Cortex of kidney (tissue), 1 donor: ENCODE measurements at places on chromosomes 2 and 18.

DNA sequence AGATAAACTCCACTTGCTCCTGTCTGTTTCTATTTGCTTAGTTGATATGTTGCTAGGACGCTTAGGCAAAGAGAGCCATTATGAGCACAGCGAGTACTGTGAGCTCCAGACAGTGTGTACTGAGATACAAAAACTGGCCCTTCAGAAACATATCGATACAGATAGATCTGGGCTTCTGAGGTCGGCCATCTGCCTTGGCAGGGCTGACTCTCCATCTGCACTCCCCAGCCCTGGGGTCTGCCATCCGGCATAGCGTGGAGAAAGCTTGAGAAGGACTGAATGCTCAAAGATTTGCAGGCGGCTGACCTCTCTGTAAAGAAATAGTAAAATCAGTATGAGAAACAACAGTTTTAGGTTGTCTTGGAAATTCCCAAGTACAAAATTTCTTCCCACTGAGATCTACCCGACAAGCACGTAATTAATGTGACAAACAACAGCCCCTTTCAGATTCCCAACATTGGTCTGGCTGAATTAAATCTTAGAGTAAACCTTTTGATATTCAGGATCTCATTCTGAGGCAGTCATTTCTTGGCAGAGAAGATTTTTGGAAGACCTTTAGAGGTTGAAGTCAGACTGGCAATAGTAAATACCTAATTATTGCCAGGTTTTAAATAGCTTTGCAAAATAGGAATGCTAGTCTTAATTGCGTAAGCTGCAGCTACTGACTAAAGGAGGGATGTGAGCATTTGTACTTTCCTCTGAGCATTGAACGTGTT, 127.4 kb downstream of the CHST9 start:
- no peak for DNase-seq

GRCh38 chr2:161161074-161161706, 962 bp downstream of the TANK start:
- no peak for DNase-seq

DNA sequence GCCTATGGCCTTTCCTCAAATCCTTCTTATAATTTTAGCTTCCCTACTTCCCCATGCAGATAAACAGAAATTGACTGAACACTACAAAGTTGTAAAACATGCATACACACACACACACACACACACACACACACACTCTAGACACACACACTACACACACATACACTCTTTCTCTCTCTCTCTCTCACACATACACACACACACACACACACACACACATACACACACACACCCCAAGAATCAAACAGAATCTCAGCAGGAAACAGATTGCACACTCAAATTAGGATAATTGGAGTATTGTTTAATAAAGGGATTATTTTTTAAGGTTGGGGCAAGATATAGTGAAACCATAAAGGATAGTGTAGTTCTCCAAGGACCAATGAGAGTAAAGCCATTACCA, 152.2 kb upstream of the SP5 start:
- DNase-seq, result no peak

GRCh38 chr2:226658555-226658954, 141.1 kb downstream of the IRS1 start:
- no peak for DNase-seq

GRCh38 chr2:30115141-30115980, 31.4 kb upstream of the YPEL5 start:
- DNase-seq, result no peak

DNA sequence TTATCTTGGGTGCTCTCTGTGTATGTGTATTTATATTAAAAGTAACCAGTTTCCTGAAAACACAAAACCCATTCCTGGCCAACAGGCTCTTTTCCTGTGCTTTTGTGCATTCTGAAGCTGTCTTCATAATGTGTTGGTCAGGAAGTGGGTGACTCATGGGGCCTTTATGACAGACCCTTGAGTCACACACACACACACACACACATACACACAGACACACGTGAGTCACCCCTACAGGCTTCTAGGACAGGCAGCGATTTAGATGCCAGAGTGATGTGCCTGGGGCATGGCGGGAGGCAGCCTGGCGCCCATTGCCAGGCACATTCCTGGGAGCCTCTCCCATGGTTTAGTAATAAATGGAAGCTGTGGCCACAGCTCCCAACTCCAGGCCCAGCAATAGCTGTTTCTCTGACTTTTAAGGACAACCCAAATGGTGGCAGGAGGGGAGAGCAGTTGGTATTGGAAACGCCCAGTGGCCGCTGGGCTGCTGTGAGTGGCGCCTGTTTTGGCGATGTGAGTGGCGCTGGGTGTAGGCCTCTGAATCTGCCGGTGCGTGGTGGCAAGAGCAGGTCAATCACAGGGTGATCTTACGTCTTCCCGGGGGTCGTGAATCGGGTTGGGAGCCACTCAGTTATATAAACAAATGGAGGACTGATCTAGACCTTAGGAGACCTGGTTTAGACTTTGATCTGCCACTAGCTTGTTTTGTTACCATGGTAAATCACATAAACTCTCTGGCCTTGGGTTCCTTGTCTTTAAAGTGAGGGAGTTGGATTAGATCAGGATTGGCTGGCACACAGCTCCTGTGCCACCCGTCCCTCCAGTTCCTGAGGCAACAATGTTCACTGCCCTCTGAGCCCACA, 150.7 kb upstream of the DLX2 start:
- DNase-seq, result no peak
